ENCODE measurements at places on chromosomes 7 and 10. TPM values are rescaled to one million over a fixed set of nuclear protein-coding genes. Genes with fewer than 3 reads are reported as not detected.

DNA sequence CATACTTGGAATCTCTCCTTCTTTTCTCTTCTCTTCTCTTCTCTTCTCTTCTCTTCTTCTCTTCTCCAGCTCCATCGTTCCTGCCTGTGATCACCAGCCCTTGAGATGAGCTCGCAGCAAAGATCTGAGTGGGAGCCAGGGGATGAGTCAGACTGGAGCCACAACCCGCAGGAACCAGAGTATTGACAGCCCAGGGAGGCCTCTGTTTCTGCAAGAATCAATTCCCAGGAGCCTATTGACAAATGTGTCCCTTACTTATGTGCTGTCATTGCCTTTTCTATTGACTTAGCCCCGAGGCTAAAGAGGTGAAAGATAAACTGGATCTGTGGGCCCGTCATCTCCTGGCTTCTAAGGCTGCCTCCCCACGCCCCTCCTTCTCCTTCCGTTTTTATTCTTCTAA is 13.1 kb upstream of the HABP2 start:
- peak; percentile 91 for DNase-seq

Gene CASTOR2
- 24.8 TPM for total RNA-seq

GRCh38 chr7:129845972-129846327 is 106.8 kb downstream of the UBE2H start:
- peak; percentile 72 for DNase-seq

DNA sequence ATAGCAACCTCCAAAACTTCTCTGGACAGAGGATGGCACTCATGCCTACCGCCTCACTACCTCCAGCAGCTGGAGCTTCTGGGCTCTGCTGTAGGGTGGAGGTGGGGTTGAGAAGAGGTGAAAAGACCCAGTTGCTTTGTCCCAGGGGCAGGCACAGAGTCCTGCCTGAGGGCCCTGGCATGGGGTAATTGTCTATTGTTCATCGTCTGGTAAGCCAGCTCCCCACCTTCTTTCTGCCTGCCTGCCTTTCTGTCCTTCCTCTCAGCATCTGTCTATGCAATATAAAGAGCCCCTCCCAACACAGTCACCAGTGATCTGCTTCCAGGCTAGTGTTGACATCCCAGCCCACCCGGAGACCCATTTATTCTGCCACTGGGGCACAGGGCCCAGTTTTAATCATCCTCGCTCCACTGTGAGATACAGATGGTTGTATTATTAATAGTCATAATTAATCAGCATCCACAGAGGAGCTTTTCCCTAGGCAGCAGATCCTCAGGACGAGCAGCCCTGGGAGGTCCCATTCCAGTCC is 39.0 kb downstream of the ZMIZ1 start:
- DNase-seq, result no peak

DNA sequence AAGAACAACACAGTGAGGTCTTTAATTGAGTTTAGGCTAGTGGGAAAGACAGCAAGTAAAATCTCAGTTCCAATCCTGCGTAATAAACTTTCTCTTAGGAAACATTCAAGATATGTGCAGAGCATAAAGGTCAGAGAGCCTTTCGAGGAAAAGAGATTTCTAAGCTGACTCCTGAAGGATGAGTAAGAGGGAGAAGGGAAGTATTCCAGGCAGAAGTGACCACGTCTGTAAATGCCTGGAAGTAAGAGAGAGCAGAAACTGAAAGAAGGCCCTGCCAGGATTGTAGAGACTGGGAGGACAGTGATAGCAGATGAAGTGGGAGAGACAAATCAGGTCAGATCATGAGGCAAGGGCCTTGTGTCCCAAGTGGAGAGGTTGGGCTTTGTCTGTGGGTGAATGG is 41.8 kb downstream of the PNLIPRP3 start:
- DNase-seq, result no peak

All from osteoblast (primary cell).